Activated naive CD4-positive, alpha-beta T cell treated with anti-CD3 and anti-CD28 coated beads for 36 hours (primary cell): ENCODE measurements at places on chromosomes 5 and 9. TPM values are rescaled to one million over a fixed set of nuclear protein-coding genes. Genes with fewer than 3 reads are reported as not detected.

- H3K36me3 ChIP-seq = peaks cover 17% of the 10 kb centered on the region
- no peaks in the 10 kb centered on the region for H3K27me3 ChIP-seq
- no peak for DNase-seq
- H3K27ac ChIP-seq = no peak overlapping the region
- H3K4me3 ChIP-seq = no peak overlapping the region
These were observed 60.9 kb downstream of the TLE4 start for GRCh38 chr9:79632705-79633104.

DNA sequence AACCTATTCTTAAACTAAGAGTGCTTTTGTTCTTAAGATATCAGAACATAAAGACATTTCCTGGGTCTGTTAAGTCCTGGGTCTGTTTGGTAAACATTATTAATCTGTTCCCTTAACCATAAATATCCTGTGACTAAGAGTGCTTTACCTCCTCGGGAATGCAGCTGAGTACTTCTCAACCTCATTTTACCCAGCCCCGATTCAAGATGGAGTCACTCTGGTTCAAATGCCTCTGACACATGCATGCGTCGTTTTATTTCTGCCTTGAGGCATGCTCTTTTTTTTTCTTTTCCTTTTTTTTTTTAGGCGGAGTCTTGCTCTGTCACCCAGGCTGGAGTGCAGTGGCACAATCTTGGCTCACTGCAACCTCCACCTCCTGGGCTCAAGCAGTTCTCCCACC, 39.8 kb upstream of the FBXL17 start:
- no peaks in the 10 kb centered on the region for H3K4me1 ChIP-seq
- H3K36me3 ChIP-seq = no peaks in the 10 kb centered on the region
- no peak overlapping the region for H3K4me3 ChIP-seq
- peaks cover 5% of the 10 kb centered on the region for H3K27me3 ChIP-seq
- H3K27ac ChIP-seq = no peak overlapping the region
- no peak for DNase-seq

S100Z gene
- 0.81 TPM for total RNA-seq

GRCh38 chr5:60497706-60498500, 202.1 kb downstream of the DEPDC1B start:
- no peaks in the 10 kb centered on the region for H3K27me3 ChIP-seq
- H3K36me3 ChIP-seq = no peaks in the 10 kb centered on the region
- no peak overlapping the region for H3K4me3 ChIP-seq
- no peaks in the 10 kb centered on the region for H3K4me1 ChIP-seq
- H3K27ac ChIP-seq = no peak overlapping the region

- no peak overlapping the region for H3K27ac ChIP-seq
- no peak overlapping the region for H3K4me3 ChIP-seq
- peaks cover 6% of the 10 kb centered on the region for H3K4me1 ChIP-seq
- no peak for DNase-seq
These were observed 18.7 kb upstream of the HMHB1 start for GRCh38 chr5:143793249-143793648.

DNA sequence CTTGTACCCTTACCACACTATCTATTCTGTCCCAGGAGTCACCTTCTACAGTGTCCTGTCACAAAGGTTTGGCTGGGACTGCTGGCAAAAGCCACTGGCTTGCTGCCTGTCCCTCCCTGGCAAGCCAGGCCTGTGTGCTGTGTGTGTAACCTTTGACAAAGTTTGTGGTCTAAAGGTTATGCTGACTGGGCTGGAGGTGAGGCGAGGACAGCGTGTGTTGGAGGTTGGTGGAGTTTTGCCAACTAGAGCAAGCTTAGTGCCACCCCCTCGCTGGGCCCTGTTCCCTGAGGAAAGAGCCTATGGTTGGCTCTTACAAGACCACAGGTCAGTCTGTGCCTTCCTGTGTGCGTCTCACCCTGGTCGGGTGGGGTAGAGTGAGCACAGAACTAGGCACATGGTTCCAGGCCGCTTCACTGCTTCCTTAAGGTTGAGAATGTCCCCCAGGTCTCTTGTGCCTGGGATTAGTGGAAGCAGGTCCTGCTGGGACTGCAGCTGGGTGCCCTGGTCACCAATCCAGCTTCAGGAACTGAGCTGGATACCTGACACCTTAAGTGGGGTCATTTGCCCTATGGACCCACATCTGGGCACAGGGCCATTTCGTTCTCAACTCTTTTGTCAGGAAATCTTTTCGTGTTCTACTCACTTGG, 152.2 kb downstream of the GADD45G start:
- H3K27me3 ChIP-seq = no peaks in the 10 kb centered on the region
- no peaks in the 10 kb centered on the region for H3K36me3 ChIP-seq
- no peak overlapping the region for H3K4me3 ChIP-seq
- no peak overlapping the region for H3K27ac ChIP-seq
- no peaks in the 10 kb centered on the region for H3K4me1 ChIP-seq
- no peak for DNase-seq

TRPM6 gene
- not detected for total RNA-seq

GRCh38 chr5:88691230-88691582, 191.8 kb downstream of the MEF2C start:
- peak overlapping the region; percentile 65 for H3K4me3 ChIP-seq
- peaks cover 84% of the 10 kb centered on the region for H3K27me3 ChIP-seq
- no peak overlapping the region for H3K27ac ChIP-seq
- DNase-seq = no peak
- peaks cover 28% of the 10 kb centered on the region for H3K4me1 ChIP-seq
- no peaks in the 10 kb centered on the region for H3K36me3 ChIP-seq

GRCh38 chr5:156191547-156191946, 135.4 kb upstream of the SGCD start:
- H3K27me3 ChIP-seq = no peaks in the 10 kb centered on the region
- no peaks in the 10 kb centered on the region for H3K36me3 ChIP-seq
- no peak overlapping the region for H3K4me3 ChIP-seq
- DNase-seq = no peak
- no peaks in the 10 kb centered on the region for H3K4me1 ChIP-seq

DYNC2I2 gene
- 32.8 TPM for total RNA-seq

MRPL36 gene
- 63.4 TPM for total RNA-seq

DNA sequence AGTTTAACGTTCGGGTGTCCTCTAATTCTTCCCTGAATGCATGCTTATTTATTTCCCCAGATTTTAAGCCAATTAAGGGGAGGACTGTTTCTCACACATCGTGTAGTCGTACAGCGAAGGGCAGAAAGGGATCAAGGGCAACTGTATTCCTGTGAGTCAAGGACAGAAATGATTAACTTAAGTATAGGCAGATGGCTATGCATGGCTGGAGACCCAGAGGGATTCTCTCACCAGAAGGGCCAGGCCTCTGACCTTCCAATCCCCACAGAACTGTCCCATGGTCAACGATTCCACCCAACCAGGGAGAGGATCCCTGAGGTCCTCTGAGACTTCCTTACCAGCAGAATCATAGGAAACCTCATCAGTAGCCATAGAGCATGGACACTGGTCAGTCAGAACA, 161.8 kb upstream of the MAP1B start:
- no peaks in the 10 kb centered on the region for H3K27me3 ChIP-seq
- DNase-seq = no peak
- no peak overlapping the region for H3K27ac ChIP-seq
- H3K4me3 ChIP-seq = no peak overlapping the region
- no peaks in the 10 kb centered on the region for H3K36me3 ChIP-seq

N4BP3 gene
- 1.6 TPM for total RNA-seq

DNA sequence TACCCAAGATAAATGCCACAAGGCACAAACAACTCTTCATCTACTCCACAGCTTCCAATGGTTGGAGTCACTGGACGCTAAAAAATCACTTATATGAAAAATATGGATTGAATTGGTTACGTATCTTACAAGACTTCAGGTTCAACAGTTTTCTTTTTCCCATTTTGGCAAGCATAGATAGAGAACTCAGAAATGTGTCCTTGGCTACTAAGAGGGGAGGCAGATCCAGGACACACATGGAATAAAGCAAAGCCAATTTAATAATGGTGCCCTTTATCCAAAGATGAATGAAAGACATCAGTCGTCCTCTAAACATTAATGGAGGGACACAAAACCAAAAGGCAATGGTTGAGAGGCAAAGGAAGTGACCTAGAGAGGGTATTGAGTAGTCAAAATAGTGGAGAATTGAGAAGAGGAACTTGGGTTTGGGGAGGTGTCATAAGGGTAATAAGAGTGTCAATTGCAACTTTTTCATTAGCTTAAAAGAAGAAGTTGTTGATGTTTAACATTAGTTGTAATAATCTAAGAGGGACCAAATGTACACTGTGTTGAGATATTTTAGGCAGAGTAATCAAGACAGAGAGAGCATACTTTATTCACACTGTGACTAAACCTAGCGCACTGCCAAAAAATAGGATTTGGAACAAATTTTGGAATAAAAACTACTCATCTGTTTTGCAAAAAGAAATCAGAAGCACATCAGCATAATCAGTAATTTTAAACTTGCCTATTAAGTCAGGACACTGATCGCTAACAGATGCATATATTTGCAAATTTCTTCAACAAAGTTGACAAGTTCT, 308.2 kb downstream of the ARL15 start:
- no peak overlapping the region for H3K27ac ChIP-seq
- no peaks in the 10 kb centered on the region for H3K27me3 ChIP-seq
- no peak for DNase-seq
- H3K36me3 ChIP-seq = peaks cover 3% of the 10 kb centered on the region

TMEM232 gene
- total RNA-seq = 0.86 TPM

- no peak overlapping the region for H3K27ac ChIP-seq
- no peak for DNase-seq
- no peak overlapping the region for H3K4me3 ChIP-seq
- no peaks in the 10 kb centered on the region for H3K4me1 ChIP-seq
- no peaks in the 10 kb centered on the region for H3K27me3 ChIP-seq
These were observed 86.0 kb downstream of the ZFAND5 start for GRCh38 chr9:72278959-72279358.

- H3K4me1 ChIP-seq = no peaks in the 10 kb centered on the region
- no peak overlapping the region for H3K4me3 ChIP-seq
- H3K36me3 ChIP-seq = no peaks in the 10 kb centered on the region
- H3K27me3 ChIP-seq = no peaks in the 10 kb centered on the region
- no peak overlapping the region for H3K27ac ChIP-seq
These were observed 113.8 kb downstream of the MARCHF11 start for GRCh38 chr5:16065831-16066230.

DNA sequence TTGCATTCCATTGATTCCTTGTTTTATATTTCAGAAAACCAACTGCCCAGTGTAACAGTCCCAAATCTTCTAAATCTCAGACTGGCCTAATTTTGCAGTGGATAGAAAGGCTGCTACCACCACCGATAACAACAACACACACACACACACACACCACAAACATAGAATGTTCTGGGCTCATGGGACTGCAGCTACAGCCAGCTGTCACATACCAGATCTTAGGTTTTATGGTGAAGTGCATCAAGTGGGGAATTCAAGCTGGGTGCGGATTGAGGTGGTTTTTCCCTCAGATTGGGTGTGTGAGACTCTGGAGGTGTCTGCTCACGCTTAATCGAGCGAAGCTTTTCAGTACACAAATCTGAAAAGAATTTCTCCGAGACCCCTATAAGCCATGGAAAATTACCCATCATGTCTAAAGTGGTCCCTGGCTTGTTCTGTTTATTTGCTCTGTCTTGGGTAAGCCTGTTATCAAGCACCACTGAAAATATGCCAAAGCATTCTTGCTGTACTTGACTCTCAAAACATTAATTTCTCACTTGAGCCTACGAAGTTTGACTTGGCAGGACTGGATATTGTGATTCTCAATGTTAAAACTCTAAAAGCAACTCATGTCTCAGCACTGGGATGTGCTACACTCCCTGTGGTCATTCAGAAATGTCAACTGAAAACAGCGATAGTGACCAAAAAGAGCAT, 71.1 kb downstream of the ALDH7A1 start:
- H3K27me3 ChIP-seq = no peaks in the 10 kb centered on the region
- no peak for DNase-seq
- no peaks in the 10 kb centered on the region for H3K36me3 ChIP-seq
- no peak overlapping the region for H3K4me3 ChIP-seq
- no peaks in the 10 kb centered on the region for H3K4me1 ChIP-seq
- H3K27ac ChIP-seq = no peak overlapping the region

DNA sequence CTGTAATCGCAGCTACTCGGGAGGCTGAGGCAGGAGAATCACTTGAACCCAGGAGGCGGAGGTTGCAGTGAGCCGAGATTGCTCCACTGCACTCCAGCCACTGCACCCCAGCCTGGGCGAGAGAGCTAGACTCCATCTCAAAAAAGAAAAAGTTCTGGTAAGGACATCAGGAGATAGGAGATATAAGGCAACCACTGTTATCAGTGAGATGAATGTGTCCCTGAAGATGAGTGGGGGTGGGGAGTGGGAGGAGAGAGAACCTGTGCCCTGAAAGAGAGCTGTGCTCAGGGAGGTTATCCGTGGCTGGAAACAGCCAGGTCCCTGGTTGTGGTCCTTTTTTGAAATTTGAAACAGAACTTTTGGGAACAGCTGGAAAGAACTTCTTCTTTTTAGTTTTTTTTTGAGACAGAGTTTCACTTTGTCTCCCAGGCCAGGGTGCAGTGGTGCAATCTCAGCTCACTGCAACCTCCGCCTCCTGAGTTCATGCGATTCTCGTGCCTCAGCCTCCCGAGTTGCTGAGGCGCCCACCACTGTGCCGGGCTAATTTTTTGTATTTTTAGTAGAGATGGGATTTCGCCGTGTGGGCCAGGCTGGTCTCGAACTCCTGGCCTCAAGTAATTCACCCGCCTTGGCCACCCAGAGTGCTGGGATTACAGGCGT, 2.6 kb downstream of the PTPA start:
- peaks cover 37% of the 10 kb centered on the region for H3K4me1 ChIP-seq
- H3K36me3 ChIP-seq = peaks cover 3% of the 10 kb centered on the region
- H3K27ac ChIP-seq = no peak overlapping the region
- no peak overlapping the region for H3K4me3 ChIP-seq

- DNase-seq = no peak
- no peak overlapping the region for H3K4me3 ChIP-seq
- no peaks in the 10 kb centered on the region for H3K36me3 ChIP-seq
- no peaks in the 10 kb centered on the region for H3K4me1 ChIP-seq
These were observed 31.7 kb downstream of the BASP1 start for GRCh38 chr5:17249029-17249634.

GRCh38 chr9:81083067-81083466, 606.3 kb downstream of the TLE1 start:
- H3K36me3 ChIP-seq = no peaks in the 10 kb centered on the region
- H3K27ac ChIP-seq = no peak overlapping the region
- no peaks in the 10 kb centered on the region for H3K4me1 ChIP-seq

NUTM2G gene
- not detected for total RNA-seq

FASTKD3 gene
- 7.7 TPM for total RNA-seq

MEIKIN gene
- 1.4 TPM for total RNA-seq

GRCh38 chr5:72505539-72506157, 1.6 kb downstream of the ZNF366 start:
- no peak overlapping the region for H3K27ac ChIP-seq
- H3K4me3 ChIP-seq = no peak overlapping the region
- peaks cover 39% of the 10 kb centered on the region for H3K27me3 ChIP-seq

DNA sequence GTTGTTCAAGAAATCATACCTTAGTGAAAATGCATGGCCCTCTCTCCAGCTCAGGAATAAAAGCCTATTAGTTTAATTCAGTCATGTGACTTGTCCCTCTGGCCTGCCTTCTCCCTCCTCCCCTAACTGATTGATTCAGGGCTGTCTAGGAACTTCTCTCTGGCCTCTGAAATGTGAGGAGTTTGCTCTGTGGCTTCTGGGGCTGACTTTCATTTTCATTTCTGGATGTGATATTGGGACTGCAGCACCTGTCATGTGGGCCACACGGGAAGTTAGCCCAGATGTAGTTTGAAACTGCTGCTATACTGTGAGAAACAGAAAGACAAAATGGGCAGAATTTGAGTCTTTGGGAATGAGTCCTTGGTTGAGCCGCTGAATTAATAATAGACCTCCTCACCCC, 44.8 kb downstream of the PARP8 start:
- H3K4me1 ChIP-seq = peaks cover 79% of the 10 kb centered on the region
- H3K27ac ChIP-seq = peak overlapping the region; percentile 88
- peak; percentile 76 for DNase-seq

- no peaks in the 10 kb centered on the region for H3K4me1 ChIP-seq
- no peaks in the 10 kb centered on the region for H3K27me3 ChIP-seq
- no peak overlapping the region for H3K27ac ChIP-seq
- no peak for DNase-seq
- H3K4me3 ChIP-seq = no peak overlapping the region
- H3K36me3 ChIP-seq = no peaks in the 10 kb centered on the region
These were observed 182.3 kb upstream of the RIOK2 start for GRCh38 chr5:97365163-97365845.

GABRA1 gene
- not detected for total RNA-seq
